ENCODE measurements at places on chromosomes 4 and X. TPM values are rescaled to one million over a fixed set of nuclear protein-coding genes. Genes with fewer than 3 reads are reported as not detected.

Gene ENPP6
- 3.9 TPM for total RNA-seq

DNA sequence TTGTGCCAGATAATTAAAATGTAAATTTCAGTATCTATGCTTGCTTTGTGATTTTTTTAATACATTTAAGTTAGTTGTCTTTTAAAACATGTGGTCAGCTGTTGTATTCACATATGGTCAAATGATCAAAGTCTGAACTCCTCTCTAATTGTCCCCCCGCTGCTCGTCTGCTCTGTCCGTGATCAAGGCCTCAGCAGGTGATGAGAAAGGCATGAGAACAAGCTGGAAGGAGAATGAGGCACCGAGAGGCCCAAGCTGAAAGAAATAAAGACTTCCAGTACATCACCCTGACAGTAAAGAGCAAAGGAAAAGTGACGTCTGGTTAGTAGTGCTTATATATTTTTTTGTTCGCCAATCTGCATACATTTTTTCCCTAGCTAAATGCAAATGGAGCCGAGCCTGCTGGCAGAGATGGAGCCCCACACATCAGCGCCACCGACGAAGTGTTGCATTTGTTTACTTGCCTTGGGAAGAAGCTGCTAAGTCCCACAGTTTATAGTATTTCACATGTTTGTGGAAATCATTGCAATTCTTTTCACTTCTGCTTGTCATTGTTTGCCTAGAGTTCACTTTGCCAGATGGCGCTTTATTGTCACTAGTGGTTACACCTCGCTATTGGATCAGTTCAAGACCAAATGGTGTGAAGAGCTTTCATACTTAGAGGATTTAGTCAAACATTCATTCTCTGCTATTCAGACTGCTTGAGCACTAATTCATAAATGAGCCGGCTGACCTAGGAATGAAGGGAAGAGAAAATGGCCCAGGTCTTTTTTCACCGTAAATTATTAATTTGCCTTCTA is 181.5 kb downstream of the ZIC3 start:
- no peak for DNase-seq

Gene NXF2
- total RNA-seq = not detected

Gene GABRG1
- total RNA-seq = not detected

GRCh38 chrX:133511041-133511440 is 95.8 kb upstream of the GPC4 start:
- no peak for DNase-seq

GRCh38 chr4:139794158-139794954 is 128.7 kb downstream of the MGST2 start:
- no peak for DNase-seq

All from ureter (tissue), 1 donor.